ENCODE measurements at places on chromosomes 6 and 20.

GRCh38 chr6:116651916-116652315, 16.6 kb downstream of the ZUP1 start:
- DNase-seq = no peak

DNA sequence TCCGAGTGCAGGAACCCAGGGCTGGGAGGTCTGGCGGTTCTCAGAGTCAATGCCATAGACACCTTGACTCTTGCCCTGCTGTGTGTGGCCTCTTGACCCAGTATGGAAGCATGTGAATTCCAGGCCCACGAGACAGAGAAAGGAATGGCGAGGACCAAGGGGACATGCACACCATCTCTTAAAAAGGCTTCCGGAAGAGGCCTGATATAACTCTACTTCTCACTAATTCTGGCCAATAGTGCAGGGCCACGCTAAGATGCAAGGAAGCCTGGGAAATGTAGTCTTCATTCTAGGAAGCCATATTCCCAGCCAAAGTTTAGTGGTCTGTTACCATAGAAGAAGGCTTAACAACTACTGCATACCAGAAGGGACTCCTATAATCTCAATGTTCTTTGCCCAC, 177.0 kb upstream of the KCNG1 start:
- no peak for DNase-seq

DNA sequence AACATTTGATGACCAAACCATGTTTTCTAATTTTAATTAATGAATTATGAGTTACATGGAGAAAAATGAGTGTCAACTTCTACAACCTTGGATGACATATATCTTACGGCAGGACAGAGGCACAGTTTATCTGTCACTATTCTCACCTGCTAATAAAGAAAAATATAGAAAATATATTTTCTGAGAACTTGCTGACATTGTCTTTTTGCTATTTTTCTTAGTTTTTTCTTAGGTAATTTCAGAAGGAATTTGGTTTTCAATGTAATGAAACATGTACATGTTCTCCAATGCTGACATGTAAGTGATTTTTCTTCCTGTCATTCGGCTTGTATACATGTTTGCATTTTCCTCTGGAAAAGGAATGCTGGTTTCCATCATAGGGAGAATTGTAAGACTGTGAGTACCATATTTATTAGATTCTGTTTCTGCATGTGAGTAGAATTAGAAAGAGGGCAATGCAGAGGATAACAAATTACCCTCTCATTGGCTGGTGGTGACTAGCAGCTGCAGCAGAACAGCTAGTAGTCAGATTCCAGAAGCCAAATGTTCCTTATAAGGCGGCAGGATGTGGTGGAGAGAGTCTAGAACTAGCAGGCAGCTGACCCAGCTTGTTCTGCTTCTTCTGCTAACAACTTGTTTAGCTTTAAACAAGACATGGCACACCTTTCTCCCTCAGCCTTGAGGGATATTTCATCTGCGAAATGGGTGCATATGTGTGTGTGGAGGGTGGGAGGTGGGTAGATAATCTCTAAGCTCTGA, 132.8 kb upstream of the SPACA1 start:
- no peak for DNase-seq

- DNase-seq = no peak
These were observed 296.1 kb downstream of the ZFAND3 start for GRCh38 chr6:38115626-38116008.

- no peak for DNase-seq
These were observed 29.5 kb downstream of the MTHFD1L start for GRCh38 chr6:150894935-150895552.
